ENCODE measurements at places on chromosomes 12 and 14.

DNA sequence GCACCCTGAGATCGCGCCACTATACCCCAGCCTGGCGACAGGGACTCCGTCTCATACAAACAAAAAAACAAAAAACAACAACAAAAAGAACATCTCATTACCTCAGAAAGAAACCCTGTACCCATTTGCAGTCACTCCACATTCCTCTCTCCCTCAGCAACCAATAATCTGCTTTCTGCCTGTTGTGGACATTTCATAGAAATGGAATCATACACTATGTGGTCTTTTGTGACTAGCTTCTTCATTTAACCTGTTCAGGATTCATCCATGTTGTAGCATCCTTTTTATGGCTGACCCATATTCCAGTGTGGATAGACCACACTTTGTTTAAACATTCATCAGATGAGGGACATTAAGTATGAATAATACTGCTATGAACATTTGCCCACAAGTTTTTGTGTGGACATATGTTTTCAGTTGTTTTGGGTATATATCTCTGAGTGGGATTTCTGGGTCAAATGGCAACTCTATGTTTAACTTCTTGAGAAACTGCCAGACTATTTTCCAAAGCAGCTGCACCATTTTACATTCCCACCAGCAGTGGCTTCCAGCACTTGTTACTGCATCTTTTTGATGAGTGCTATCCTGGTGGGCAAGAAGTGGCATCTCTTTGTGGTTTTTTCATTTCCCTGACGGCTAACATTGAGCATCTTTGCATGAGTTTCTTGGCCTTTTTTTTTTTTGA, 5.9 kb upstream of the RCOR1 start:
- DNase-seq: no peak

DNA sequence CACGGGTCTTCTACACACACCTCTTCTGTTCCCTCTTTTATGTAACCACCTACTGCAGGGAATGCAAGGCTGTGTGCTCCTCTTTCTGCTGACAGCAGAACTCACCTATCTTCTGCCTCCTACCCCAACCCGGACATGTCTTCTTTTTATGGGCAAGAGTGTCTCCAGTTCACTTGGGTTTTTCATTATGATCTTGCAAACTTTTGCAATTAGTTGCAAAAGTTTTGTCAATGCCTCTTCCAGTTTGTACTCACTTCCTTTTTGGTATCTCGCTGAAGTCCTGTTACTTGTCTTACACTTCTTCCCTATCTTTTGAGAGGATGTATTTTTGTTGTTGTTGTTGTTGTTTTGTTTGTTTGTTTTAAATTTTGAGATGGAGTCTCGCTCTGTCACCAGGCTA, 50.6 kb downstream of the DRAM1 start:
- no peak for DNase-seq

- DNase-seq: no peak
Observed at GRCh38 chr12:85385406-85385805, 105.4 kb downstream of the ALX1 start.

- no peak for DNase-seq
Observed at GRCh38 chr12:105641749-105642148, 311.3 kb downstream of the C12orf75 start.

- no peak for DNase-seq
Observed at GRCh38 chr12:53617700-53618099, 8.5 kb downstream of the ATF7 start.

- DNase-seq: no peak
Observed at GRCh38 chr12:64311877-64312276, 78.7 kb downstream of the C12orf56 start.

DNA sequence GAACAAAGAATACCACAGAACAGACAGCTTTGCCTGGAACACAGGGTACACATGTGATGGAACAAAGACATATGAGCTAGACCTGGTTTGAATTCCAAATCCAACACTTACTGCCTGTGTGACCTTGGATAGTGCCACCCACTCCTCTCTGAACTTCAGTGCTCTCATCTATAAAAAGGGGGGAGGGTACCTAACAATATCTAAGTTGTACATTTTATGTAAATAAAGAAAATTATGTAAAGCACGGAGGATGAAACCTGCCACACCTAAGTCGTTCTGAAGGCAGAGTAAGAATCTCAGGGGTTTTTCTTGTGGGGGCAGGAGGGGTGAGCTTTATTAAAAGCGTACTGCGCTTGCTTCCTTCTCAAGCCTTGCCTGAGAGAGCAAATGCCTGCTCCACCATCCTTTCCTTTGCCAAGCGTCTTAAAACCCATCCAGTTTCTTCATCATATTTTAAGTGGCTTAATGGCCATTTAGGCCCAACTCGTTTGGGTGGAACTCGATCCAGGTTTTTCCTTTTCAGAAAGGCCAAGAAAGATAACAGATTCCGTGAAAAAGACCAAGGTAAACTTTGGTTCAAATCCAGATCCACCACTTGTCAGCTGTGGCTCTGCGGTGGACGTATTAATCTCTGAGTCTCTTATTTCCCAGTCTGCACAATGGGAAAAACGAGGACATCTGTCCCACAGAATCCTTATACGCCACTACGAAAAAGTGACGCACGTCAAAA, 946 bp downstream of the DDX24 start:
- DNase-seq: no peak

DNA sequence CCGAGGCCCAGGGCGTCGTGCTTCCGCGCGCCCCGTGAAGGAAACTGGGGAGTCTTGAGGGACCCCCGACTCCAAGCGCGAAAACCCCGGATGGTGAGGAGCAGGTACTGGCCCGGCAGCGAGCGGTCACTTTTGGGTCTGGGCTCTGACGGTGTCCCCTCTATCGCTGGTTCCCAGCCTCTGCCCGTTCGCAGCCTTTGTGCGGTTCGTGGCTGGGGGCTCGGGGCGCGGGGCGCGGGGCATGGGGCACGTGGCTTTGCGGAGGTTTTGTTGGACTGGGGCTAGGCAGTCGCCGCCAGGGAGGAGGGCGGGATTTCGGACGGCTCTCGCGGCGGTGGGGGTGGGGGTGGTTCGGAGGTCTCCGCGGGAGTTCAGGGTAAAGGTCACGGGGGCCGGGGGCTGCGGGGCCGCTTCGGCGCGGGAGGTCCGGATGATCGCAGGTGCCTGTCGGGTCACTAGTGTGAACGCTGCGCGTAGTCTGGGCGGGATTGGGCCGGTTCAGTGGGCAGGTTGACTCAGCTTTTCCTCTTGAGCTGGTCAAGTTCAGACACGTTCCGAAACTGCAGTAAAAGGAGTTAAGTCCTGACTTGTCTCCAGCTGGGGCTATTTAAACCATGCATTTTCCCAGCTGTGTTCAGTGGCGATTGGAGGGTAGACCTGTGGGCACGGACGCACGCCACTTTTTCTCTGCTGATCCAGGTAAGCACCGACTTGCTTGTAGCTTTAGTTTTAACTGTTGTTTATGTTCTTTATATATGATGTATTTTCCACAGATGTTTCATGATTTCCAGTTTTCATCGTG, 612 bp downstream of the MDM2 start:
- peak; percentile 95 for DNase-seq

- no peak for DNase-seq
Observed at GRCh38 chr14:105074601-105075053, 9.4 kb upstream of the GPR132 start.

DNA sequence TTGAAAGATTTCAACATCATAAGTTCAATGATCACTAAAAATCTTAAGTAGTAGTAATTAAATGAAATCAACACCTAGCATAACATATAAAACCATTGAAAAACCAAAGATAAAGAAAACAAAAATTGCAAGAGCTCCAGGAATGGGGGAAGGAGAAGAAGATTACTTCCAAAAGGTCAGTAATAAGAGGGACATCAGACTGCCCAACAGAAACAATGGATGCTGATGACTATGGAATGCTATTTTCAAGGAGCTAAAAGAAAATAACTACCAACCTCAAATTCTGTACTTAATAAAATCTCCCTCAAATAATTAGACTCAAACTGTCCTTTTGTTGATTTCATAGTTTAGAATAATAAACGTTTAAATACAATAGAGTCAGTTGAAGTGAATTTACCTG, 314.5 kb upstream of the LMO3 start:
- DNase-seq: no peak

DNA sequence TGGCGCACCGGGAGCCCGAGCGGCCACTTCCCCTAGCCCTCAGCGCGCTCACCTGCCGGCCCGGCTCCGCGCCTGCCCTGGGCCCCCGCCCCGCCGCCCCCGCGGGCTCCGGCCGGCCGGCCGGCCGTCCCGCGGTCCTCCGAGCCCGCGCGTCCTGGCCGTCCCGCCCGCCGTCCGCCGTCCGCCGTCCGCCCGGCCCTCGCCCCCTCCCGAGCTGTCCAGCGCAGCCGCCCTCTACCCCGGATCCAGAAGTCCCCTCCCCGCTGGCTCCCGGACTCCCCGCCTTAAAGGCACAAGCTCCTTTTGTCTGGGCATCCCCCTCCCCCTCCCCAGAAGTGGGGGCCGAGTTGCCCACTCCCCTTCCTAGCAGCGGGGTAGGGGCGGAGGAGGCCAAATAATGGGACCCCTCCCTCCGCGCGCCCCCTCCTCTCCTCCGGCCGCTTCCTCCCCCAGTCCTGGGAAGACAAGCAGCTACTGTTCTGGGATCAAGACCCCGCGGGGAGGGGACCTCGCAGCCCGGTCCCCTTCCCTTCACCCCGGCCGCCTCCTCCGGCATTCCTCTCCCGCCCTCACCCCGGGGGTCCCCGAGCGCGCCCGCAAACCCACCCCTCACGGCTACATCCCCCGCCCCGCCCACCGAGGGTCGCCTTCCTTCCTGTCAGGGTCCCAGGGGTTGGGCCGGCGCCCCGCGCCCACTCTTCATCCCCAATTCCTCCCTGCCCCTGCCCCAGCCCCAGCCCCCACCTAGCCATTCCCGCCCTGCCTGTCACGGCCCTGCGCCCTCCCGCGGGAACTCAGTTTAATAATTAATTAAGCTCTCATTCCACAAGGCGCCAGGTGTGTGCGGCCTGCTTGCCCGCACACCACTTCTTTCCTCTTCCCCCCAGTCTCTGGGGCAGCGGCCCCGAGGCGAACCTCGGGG, at the start of gene ADCY6:
Gene ADCY6 (minus strand): TSS at position 236 of the 922 bp plus-strand sequence. CDS start 5,655 bp downstream, outside the sequence.
- peak; percentile 81 for DNase-seq

- DNase-seq: no peak
Observed at GRCh38 chr14:92443741-92444140, 69.8 kb upstream of the RIN3 start.

DNA sequence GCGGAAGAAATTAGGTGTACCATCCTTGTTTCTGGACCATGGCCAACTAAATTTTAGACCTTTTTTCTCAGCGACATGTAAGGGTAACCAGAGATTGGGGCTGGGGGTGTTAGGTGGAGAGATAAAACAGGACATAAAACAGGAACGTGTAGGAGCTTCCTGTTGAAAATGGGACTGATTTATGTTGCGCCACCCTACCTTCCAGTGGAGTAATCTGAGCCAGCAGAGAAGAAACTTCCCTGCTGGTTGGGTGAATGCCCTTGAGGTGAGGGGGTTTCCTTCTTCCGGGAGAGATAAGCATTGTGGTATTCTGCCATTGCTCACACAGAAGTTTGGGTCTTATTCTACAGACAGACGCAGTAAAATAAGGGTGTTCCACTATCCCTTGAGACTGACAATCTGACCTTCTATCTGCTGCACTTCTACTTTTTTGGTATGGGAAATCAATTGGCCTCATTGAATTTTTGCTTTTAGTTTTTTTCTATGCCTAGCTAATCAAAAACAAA, 417.6 kb downstream of the PCNX1 start:
- no peak for DNase-seq

- no peak for DNase-seq
Observed at GRCh38 chr12:2925322-2925995, 33.7 kb upstream of the TEAD4 start.

DNA sequence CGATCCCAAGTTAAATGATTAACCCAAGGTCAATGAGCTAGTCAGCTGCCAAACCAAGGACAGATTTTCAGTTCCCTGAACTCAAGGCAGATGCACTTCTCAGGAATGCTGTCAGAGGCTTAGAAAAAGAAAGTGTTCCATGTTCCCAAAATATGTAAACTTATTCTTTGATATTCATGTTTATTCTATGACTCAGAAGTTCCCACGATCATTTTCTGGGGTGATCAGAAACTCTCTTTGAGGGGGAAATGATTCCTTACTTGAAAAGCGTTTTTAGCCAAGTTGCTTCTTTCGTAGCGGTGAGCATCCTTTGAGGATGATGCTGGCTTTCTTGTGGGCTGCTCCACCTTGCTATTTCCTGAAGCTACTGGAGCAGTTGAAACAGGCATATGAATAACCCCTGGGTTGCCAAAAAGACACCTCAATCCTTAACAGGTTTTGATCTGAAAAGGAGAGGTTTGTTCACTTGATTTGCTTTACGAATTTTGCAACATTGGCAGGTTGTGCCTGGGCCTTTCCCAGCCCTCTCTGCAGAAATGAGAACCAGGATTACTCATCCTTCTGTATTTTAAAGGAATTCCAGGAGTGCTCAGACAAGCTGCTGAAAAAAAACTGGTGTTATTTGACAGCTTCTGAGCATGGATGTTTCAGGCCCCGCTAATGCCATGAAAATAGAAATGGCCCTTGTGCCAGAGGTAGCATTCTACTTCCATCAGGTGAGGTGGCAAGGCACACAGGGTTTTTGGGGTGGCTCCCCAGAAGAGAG, 121.4 kb upstream of the HIF1A start:
- no peak for DNase-seq

GRCh38 chr14:90820958-90821357, 4.7 kb upstream of the TTC7B start:
- DNase-seq: no peak

- DNase-seq: no peak
Observed at GRCh38 chr14:61280092-61280525, 1.0 kb downstream of the TMEM30B start.

- DNase-seq: no peak
Observed at GRCh38 chr12:57693317-57693658, 644 bp upstream of the OS9 start.

- DNase-seq: no peak
Observed at GRCh38 chr14:84080944-84081343, 1449.0 kb upstream of the FLRT2 start.

DNA sequence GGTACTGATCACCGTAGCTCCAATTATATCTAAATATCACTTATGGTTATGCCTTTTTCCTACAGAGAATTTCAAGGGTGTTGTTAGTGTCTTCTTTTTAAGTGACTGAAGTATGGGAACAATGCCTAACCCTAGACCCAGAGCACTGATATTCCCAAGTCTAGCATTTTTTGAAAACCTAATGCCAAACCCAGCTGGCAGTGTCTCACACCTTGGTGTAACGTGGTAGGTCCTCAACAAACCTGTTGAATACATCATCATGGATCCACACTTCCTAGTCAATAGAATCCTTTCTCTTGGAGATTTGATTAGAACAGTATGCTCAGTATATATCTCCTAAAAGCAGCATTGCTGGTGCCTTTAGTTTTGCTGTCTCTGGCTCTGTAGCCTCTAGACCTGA, 37.7 kb upstream of the RMST start:
- DNase-seq: no peak

Data from LoVo (cell line).